ENCODE measurements at places on chromosomes 5 and 9.
A peak's percentile ranks its signal among the peaks of the same experiment; 100 is the strongest.

GRCh38 chr5:131661933-131662332, 26.9 kb upstream of the RAPGEF6 start:
- DNase-seq: no peak

- DNase-seq: no peak
These were observed 4.1 kb downstream of the NACC2 start for GRCh38 chr9:136090768-136091581.

DNA sequence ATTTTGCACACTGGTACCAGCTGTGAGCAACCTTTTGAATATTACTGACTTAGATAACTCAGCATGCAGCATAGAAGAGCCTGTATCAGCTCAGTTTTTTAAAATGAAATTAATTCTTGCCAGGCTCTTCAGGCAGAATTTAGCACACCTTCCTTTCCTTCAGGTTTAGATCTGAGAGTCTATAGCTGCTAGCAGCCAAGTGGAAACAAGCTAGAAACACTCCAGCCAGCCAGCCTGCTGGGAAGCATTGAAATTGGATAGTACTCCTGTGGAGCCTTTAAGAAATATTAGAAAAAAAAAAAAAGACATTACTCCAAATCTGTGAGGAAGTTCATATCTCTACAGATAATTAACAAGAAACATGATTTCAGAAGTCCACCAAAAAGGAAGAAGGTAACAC, 812.2 kb downstream of the DTWD2 start:
- DNase-seq: no peak

DNA sequence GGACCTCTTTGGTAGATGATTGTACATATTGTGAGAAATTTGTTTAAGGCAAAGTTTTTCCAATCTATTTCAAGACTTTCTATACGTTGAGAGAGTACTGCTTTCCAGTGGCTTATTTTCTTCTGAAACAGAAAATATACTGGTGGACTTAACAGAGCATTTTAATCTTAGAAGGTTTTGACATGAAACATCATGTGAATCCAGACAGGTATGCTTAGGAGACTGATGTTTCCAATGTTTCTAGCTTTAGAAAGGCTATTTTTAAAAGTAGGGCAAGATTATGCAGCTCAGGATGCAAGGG, 71.0 kb downstream of the PIK3R1 start:
- DNase-seq: peak; percentile 16
